ENCODE measurements at places on chromosomes 1 and 21.
A peak's percentile ranks its signal among the peaks of the same experiment; 100 is the strongest.

GRCh38 chr1:39919545-39919944 is 17.8 kb upstream of the MYCL start:
- peak; percentile 70 for DNase-seq

GRCh38 chr1:150642296-150642695 is 12.9 kb upstream of the ENSA start:
- DNase-seq: no peak

- DNase-seq: no peak
Measured at GRCh38 chr21:39452207-39452969, 618 bp downstream of the SH3BGR start.

GRCh38 chr21:44703731-44704635 is 7.0 kb downstream of the KRTAP10-12 start:
- DNase-seq: no peak

DNA sequence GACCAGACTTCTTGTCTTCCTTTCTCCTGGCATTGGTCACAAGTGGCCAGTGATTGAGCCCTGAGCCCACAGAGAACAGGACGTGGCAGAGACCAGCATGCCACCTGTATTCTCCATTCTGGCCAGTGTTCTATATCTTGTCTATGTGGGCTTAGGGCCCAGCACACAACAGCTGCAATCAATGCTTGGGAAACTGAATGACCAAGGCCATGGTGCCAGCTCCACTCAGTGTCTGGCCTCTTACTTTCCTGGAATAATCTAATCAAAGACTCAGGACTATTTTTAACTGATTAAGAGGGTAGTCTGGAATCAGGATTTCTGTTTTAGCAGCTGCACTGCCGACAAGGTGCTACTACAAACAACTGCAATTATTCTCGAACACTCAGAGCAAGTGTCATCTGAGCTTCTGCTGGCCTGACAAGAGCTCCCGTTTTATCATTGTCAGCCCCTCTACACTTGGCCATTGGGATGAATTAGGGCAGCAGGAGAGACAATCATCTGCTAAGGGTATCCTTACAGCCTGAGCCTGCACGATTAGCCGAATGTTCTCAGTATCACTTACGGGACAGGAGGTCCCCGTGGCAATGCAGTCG is 74.4 kb upstream of the GRIK3 start:
- DNase-seq: no peak

DNA sequence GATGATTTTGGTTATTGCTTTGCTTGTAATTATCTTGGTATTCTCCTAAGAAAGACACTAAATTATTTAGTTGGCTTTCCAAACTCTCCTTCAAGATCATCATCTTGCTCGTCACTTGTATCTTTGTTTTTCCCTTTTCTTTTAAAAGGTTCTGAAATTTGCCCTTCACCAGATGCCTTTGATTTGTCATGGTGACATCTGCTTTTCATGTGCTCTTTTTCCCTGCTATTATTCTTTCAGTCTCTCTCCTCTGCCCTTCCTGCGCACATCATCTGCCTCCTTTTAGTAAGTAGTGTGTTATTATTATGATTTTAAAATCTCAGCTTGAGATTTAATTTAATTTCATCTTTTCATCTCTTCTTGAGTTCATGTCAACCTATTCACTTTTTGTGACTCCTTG is 92.1 kb downstream of the BACH1 start:
- no peak for DNase-seq

DNA sequence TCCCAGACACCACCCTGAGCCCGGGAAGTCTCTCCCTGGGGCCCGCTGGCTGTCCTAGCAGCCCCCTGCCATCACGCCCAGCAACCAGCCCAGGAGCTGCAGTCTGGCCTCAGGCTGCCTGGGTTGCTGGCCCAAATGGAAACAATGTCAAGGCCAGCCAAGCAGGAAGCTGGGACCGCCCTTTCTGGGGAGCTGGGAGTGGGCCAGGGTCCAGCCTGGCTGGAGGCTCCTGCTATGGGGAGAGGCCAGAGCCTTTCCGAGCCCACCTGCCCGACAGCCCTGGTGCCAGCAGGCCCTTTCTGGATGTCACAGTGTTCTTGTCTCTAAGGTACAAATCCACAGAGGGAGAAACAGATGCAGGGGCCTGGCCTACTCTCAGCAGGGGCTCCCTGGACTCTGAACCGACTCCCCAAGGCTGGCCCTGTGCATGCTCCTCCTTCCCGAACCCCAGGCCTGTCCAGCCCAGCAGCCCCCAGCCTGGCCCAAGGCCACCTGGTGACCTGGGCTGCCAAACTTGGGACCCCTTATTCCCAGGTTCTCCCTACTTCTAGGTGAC is 1.2 kb upstream of the MMEL1 start:
- no peak for DNase-seq

DNA sequence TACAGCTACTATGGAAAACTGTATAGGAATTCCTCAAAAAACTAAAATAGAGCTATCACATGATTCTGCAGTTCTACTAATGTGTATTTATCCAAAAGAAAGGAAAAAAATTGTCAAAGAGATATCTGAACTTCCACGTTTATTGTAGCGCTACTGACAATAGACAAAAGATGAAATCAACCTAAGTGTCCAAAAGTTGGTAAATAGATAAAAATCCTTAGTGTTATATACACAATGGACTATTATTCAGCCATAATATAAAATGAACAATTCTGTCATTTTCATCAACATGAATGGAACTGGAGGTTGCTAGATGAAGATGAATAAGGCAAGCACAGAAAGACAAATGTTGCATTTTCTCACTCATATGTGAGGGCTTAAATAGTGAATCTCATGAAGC is 1492.1 kb downstream of the MRPL39 start:
- no peak for DNase-seq

DNA sequence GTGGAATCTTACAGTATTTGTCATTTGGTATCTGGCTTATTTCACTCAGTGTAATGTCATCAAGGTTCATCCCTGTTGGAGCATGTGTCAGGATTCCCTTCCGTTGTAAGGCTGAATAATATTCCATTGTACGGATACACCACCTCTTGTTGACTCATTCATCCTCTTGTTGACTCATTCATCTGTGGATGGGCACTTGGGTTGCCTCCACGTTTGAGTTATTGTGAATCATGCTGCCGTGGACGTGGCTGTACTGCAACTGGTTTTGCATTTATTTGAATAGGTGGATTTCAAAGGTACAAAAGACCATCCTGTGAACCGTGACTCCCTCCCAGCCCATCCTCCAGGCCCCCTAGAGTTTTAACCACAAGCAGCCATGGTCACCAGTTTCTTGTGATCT is 11.9 kb upstream of the TCP10L start:
- DNase-seq: no peak

All from NCI-H1105 (cell line).